Hematopoietic multipotent progenitor cell treated with erythropoietin and hydrocortisone succinate and interleukin-3 and kit ligand, for 8 days (in vitro differentiated cells): ENCODE measurements at places on chromosomes 5 and 9.

GRCh38 chr5:139636207-139636792, 11.8 kb upstream of the CXXC5 start:
- peak; percentile 47 for DNase-seq

DNA sequence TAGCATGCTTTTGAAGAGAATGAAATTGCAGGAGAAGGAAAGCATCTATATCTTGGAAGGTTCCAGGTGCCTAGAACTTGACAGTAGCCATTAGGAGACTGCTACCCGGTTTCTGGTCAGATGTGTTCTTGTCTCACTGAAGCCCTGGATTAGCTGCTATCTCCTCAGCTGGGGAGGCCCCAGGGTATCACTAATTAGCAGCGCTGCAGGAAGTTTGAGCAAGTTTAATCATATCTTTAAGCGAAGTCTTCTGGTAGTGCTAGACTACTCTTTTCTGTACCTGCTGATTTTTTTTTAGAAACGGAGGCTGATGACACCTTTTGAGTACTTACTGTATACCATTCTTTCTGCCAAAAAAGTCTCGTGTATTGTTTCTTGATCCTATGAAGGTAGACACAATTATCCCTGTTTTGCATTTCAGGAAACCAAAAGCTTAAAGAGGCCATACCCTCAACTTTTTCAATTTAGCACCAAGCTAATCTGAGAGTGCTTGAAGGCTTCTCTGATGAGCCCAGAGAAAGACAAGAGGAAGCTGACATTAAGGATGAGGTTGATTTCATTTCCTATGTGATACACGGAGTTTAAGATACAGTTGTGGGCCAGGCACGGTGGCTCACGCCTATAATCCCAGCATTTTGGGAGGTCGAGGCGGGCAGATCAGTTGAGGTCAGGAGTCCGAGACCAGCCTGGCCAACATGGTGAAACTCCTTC, 201.3 kb downstream of the ARHGAP26 start:
- no peak for DNase-seq

DNA sequence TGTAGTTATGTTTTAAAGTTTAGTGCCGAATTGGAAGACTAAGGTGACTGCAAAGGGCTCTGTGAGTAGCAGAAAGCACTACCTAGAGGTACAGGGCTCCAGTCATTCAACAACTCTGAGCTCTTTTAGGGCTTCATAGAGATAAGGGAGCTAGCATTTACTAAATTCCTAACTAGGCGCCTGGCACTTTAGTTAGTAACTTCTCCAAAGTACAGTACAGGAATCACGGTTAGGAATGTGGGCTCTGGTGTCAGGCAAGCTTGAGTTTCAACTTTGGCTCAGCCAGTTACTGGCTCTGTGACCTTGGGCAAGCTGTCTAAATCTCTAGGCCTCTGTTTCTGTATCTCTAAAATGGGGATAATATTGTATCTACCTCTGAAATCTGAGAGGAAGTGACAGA, 115.3 kb downstream of the SLIT3 start:
- no peak for DNase-seq

- DNase-seq = peak; percentile 10
These were observed 89.4 kb downstream of the CDKN2A start for GRCh38 chr9:21904776-21905175.
